ENCODE measurements at places on chromosomes 6 and 20.

- DNase-seq = peak; percentile 42
Measured at GRCh38 chr6:32290886-32291450, 67.1 kb upstream of the NOTCH4 start.

- DNase-seq = no peak
Measured at GRCh38 chr6:109103942-109104341, 8.6 kb downstream of the CEP57L1 start.

- DNase-seq = no peak
Measured at GRCh38 chr6:108009894-108010293, 51.9 kb upstream of the SEC63 start.

DNA sequence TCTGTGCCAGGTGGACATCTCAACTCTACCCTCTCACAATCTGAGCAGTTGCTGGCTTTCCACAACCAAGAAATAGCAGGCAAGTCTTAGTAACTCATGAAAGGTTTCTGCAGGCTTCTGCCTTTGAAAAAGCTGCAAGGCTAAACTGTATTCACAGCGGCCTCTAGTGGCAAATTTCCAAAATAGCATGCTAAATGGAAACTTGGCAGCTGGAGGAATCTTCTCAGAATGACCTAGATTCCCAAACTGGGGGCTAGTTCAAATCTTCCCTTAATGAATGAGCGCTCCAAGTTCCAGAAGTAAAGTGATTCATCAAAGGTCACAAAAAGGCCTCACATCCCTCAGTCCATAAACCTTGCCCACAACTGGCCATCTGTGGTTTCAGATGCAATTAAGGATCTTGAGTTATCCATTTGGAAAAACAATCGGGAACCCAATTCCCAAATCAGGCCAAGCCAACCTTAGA, 11.9 kb upstream of the CPNE5 start:
- peak; percentile 73 for DNase-seq

DNA sequence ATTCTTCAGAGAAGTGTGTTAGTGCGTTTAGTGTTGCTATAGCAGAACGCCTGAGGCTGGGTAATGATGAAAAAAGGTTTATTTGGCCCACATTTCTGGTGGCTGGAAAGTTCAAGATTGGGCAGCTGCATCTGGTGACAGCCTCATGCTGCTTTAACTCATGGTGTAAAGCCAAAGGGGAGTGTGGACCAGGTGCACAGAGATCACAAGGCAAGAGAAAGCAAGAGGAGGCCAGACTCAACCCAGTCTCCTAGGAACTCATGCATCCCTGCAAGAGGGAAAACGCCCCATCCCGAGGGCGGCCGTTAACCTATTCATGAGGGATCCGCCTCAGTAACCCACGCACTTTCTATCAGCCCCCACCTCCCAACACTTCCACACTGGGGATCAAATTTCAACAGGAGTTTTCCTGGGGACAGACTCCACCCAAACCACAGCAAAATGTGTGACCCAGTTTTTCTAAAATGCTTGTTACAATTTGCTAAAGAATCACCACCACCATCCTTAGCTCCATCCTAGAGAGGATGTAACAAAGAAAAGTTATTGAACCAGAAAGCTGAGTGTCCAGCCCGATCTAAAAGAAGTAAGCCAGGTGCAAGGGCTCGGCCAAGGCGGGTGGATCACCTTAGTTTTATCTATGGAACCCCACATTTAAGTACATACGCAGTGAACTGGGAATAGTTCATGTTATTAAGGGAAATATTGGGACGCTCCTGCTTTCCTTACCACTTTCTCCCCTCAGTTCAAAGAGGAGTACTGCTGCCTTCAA, 164.8 kb downstream of the QKI start:
- DNase-seq = peak; percentile 9

DNA sequence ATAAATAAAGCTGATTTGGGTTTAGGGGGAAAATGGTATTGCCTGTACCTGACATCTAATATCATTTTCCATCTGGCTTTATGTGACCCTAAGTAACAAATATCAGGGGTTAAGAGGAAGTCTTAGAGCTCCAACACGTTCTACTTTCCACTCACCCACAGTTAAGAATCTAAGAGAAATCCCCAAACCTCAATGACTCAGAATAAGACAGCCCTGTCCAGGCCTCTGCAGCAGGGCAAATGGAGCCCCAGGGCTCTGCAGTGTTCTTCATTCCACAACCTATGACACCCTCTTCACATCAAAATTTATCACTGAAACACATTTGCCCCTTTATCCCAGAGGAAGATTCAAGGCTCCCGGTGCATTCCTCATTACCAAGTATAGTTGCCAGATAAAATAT, 20.3 kb upstream of the TENT5A start:
- peak; percentile 68 for DNase-seq

GRCh38 chr6:31249184-31249583, 22.7 kb downstream of the HLA-C start:
- DNase-seq = no peak

- DNase-seq = no peak
Measured at GRCh38 chr20:22402550-22402949, 181.8 kb downstream of the FOXA2 start.

- peak; percentile 52 for DNase-seq
Measured at GRCh38 chr6:26383624-26384417, 913 bp downstream of the BTN2A2 start.

DNA sequence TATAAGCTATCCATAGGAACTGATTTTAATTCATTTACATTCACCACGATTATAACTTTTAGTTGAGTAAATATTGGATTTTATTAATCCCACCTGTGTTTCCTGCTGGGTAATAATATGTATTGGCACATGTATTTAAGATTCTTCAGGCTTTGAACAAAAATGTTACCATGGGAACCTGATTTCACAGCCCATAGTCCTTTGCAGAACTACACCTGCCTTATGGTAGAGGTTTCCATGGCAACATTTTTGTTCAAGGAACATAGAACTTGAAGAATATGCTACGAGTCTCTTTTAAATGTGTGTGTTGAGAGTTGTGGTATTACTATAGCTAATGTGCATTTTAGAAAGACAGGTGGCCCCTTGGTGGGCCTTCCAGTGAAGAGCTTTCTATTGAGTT, 317.4 kb downstream of the SAMD5 start:
- no peak for DNase-seq

- peak; percentile 56 for DNase-seq
Measured at GRCh38 chr6:130326496-130326895, 39.3 kb upstream of the TMEM200A start.

DNA sequence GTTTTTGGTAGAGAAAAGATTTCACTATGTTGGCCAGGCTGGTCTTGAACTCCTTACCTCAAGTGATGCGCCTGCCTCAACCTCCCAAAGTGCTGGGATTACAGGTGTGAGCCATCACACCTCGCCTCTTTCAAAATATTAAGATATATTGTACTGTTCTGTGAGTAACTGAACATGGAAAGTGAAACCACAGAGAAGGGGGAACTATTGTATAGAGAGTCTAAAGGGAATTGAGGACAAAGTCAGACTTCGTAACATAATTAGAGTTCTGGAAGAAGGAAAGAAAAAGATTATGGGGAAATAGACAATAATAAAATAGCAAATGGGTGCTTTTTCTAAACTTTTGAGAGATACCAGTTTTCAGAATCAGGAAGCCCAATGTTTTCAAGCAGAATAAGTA, 17.4 kb upstream of the AKAP7 start:
- DNase-seq = no peak

- DNase-seq = no peak
Measured at GRCh38 chr6:169384291-169384690, 130.6 kb upstream of the THBS2 start.

DNA sequence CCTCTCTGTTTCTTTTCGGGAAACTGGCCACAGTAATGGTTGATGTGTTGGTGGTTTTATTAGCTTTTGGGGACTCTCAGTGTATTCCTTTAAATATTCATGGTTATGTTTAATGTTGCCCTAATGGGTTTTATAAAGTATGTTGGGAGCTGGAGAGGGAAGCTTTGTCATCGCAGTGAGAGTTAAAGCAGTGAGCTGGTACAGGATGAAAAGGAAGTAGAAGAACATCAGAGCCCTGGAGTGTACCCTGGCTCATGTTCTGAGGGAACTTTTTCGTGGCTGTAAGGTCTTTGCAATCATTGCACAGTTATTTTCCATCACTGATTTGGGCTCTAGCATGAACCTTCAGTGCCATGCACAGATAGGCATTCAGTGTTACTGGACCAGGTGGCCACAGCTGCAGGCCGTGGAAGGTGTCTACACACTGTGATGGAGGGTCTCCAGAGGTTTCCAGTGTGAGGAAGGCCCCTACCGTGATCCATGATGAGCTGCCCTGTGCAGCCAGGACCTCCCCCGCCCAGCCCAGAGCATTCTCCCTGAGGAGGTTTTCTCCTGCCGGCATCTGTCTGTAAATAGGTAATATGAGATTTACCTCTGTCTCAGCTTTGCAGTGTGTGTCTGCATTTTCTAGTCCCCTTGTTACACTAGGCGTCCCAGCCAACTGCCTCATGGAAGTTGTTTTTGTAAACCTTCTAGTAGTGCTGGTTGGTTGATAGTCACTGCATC, 22.4 kb upstream of the TMEM217 start:
- no peak for DNase-seq

DNA sequence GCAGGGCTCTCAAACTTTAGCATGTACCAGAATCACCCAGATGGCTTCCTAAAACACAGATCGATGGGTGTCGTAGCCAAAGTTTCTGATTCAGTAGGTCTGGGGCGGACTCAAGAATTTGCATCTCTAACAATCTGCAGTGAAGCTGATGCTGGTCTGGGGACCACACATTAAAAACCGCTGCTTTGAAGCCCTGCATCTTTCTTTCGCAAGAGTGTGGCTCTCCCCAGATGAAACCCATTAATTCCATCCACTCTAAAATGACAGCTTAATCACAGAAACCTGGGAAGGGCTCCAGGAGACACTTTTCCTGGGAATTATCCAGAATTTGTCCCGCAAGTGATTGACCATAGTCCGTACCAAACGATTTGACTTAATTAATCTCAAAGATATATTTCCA, 319.8 kb upstream of the PLCB4 start:
- DNase-seq = peak; percentile 83

DNA sequence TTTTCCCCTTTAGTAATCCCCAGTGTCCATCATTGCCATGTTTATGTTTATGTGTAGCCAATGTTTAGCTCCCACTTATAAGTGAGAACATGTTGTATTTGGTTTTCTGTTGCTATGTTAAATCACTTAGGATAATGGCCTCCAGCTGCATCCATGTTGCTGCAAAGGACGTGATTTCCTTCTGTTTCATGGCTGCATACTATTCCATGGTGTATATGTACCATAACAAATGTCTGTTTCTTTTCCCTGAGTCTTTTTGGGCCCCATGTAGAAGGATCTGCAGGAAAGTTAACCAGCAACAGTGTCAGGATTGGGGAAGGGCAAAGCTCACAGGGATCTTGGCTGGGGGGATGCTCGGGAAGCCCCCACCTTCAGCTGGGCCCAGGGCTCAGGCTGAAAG, 64.3 kb upstream of the SULF2 start:
- no peak for DNase-seq

DNA sequence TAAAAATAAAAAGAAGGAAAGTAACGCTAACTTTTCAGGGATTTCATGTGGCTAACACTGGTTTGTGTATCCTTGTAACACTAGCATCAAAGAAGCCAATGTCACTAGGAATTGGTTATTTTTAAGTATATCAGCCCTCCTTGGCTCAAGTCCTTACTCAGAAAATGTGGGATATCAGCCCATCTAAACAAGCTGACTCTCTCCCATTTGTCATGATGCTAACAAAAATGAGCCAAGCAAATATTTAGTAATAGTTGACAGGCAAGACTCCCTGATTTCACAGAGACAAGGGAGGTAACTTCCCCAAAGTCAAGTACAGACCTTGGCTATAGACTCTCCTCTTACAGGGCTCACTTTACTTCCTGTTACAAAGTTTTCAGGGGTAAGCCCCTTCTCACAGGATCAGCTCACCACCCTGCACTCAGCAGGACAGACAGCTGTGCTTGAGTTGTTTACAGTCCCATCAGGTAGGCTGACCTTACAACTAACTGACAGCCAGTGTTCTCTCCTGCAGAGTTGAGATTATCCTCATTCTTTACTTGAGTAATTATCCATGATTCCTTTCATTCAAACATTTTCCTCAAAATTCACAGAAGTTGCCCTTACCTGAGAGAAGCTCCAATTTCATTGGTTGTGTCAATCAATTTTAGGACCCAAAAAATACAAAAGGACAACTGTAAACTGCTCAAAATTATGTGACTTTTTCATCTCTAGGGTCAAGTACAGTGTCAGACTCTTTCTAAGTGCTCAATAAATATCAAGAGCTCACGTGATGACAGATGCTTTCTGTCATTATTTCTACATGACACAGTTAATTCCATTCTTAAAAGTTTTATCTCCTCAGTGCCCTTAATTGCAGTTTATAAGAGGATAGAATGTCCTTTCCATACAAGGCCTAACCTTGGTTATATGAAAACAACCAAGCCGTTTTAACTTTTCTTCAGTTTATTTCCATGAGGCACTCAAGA, 38.1 kb upstream of the BMP5 start:
- no peak for DNase-seq

DNA sequence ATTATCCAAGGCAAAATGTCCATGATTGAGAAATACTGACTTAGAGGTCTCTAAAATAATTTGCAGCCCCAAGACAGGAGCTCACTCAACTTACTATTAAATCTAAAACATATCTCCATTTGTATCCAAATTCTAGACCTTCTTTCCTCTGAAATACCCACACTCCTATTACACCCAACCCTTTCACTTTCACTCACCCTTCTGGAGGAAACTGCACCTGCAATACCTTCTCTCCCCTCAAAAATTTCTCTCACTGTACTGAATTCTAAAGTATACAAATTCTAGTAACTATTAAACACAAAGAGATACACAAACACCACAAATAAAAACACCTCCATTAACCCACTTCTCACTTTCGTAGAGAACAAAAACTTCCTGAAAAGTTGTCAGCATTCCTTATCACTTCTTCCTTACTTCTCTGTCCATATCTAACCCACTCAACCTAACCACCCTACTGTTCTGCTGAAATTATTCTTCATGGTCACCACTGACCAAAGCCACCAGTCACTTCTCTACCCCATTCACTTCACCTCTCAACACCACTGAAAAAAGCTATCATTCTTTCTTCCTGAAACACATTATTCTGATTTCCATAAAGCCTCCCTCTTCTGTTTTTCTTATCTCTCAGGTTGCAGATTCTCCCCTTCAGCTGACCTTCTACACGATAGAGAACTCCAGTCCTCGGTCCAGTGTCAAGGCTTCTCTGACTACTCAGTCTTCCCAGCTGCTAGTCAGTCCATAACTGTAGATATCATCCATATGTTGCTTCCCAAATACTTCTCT, 12.0 kb downstream of the LMBRD1 start:
- DNase-seq = no peak

DNA sequence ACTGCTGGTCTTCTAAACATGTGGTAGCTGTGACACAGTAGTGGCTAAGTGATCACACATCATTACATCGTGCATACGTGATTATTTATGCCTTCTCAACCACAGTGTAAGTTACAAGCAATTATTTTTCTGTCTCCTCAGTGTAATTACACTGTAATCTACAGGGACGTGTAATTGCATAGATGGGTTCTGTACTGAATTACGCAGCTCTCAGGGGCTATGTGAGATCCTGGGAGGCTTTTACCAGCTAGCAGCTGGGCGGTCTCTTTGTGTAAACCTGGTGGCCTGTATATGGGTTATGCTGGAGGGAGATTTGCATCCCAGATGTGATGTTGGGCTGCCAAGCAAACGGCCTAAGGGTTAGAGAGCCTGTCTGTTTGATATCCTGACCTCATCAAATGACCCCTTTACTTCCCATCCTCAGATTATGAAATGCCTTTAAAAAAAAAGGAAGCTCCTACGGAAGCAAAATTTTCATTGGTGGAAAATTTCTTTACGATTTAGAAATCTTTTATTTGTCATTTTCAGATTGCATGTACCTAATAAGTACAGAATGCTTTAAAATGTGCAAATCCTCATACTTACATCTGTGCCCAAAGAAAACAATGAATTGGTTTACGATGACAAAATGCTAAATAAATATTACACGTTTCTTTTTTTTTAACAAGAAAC, 402.8 kb upstream of the JAG1 start:
- no peak for DNase-seq

Data from fibroblast of skin of right quadriceps (primary cell).